ENCODE measurements at places on chromosomes 11 and 22.

- DNase-seq = no peak
These were observed 97.9 kb upstream of the SYT13 start for GRCh38 chr11:45384016-45384415.

GRCh38 chr11:58061813-58062212 is 31.1 kb downstream of the OR6Q1 start:
- no peak for DNase-seq

- no peak for DNase-seq
These were observed 9.7 kb downstream of the KDELR3 start for GRCh38 chr22:38477585-38477984.

- no peak for DNase-seq
These were observed 86.4 kb upstream of the SHISAL1 start for GRCh38 chr22:44398856-44399837.

DNA sequence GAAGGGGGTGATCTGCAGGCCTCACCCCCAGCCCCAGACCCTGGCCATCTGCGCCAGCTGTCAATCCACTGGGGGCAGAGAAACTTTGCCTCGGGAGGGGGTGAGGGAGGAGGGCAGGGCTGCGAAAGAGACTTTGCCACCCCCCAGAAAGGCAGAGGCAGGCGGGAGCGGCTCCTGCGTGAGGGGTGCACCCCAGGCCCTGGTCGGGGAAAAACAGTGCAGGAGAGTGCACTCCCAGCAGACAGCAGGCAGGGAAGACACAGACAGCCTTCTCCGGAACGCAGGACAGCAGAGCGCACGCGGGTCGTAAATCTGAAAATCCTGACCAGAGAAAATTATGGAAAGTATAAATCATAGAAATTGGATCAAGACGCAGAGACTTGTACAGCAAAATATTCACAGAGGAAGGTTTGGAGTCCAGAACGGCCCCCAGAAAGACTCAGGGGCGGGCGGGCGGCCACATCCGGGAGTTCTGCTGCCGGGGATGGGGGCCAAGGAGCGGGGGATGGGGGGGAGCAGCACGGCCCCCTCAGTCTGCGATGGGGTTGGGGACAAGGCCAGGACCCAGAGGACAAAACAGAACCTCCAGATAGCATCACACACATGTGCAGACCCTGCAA is 8.0 kb upstream of the MRPL23 start:
- no peak for DNase-seq

- DNase-seq = no peak
These were observed 90.7 kb downstream of the C11orf87 start for GRCh38 chr11:109512680-109513079.

- DNase-seq = no peak
These were observed 62.2 kb upstream of the B3GAT1 start for GRCh38 chr11:134474070-134474860.

DNA sequence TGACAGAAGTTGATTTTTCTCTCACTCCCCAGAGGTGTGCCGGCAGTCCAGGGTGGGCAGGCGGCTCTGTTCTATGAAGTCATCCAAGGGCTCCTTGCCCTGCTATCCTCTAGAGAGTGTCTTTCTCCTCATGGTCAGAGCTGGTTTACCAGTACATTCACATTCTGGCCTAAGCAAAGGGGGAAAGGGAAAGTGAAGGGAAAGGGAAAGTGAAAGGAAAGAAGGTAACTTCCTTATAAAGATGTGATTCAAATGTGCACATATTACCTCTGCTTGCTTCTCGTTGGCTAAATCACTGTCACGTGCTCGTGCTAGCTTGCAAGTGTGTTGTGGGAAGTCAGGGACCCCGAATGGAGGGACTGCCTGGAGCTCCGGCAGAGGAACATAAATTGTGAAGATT is 2.9 kb upstream of the HTATIP2 start:
- DNase-seq = no peak

DNA sequence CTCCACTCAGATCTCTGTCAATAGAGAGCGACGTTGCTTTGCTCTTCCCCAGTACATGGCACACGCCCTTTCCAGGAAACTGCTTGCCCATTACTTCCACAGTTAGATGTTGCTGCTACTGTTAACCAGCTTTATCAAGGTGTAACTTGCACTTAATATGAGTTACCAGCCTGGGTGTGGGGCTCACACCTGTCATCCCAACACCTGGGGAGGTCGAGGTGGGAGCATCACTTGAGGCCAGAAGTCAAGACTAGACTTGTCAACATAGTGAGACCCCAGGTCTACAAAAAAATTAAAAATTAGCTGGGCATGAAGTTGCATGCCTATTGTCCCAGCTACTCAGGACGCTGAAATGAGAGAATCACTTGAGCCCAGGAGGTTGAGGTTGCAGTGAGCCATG is 177.1 kb upstream of the B3GAT1 start:
- DNase-seq = no peak

GRCh38 chr22:37675930-37676735 is 697 bp downstream of the LGALS1 start:
- DNase-seq = no peak

- no peak for DNase-seq
These were observed 866.0 kb downstream of the BRD1 start for GRCh38 chr22:48961705-48962104.

DNA sequence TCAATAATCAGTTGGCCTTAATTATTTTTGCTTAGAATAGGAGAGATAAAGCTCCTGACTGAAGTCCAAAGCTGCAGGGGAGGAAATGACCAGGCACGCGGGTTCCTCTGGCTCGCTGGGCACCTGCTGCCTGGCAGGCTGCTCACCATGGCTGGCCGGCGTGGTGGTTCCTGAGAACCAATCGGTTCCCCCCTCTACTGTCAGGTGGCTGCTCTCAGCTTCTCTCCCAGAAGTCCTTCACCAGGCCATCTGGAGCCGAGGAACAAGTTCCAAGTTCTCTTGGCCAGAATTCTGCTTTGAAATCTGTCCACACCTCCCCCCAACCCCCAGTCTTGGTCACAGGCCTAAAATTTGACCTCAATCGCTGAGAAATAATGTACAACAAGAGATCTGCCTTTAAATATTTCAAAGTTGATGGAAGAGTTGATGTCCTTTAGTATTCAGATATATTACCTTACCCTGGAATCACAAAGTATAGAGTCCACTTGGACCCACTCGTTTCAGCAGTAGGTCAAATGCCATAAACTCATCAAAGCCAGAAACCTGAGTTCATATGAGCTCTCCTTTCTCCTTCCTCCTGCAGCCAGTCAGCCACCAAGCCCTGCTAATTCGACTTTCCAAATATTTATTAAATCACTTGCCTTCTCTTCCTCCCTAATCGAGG is 25.2 kb downstream of the EXPH5 start:
- DNase-seq = no peak

All from nucleus accumbens (tissue), 56 donors.